ENCODE measurements at places on chromosomes 1 and 21.

- DNase-seq: no peak
Measured at GRCh38 chr1:169473347-169473746, 12.4 kb downstream of the SLC19A2 start.

DNA sequence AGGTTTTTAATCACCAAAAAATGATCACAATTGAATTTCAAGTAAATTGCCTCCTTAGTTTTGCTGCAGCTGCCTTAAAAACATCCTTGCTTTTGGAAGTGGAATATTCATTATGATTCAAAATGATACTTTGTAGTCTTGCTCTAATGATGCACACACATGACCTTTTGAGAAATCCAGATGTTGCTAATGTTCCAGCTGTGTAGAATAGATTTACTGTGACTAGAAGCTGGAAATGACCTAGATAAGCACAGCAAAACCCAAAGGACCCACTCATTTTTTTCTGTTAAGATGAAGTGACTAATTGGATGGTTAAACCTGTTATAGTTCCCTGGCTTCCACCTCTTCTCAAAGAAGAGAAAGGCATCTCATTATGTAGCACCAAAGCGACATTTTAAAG is 64.6 kb upstream of the RALGPS2 start:
- DNase-seq: no peak

GRCh38 chr1:169338617-169339016 is 29.0 kb downstream of the NME7 start:
- no peak for DNase-seq

DNA sequence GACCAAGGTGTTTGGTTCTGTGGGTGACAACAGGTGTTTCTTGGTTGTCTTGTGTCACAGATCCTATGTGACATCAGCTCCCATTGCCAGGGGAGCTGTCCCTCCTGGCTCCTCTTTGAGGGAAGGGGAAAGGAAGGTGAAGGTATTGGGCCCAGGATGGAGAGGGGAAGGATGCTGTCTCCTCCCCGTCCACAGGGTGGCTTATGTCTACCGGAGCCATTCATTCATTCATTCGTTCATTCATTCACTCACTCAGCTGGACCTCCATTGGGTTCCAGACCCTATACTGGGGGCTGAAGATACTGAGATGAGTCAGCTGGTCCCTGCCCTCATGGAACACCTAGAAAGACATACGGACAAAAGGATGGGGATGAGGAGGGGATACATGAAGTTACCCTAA is 38.9 kb downstream of the EPHB2 start:
- DNase-seq: no peak

DNA sequence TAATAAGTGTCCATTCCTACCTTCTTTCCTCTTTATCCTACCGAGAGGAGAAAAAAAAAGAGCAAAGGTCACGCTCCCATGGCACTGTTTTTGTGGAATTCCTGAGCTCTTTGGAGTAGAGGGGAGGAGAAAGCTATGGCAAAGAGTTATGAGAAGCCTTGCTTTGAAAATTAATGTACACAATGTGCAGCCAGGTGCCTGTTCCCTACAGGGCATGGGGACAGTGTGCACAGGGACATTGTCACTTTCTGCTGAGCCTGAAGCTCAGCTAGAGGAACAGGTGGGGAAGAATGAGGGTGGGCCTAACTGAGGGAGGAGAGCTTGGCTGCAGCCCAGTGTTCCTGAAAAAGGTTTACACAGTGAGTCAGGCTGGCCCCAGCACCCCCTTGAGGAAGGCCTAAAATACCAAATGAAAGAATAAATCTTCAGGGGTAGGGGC is 66.1 kb downstream of the PLXNA2 start:
- no peak for DNase-seq
